ENCODE measurements at places on chromosomes 2 and 18.

- no peak for DNase-seq
These were observed 99.3 kb downstream of the C1QL2 start for GRCh38 chr2:119059287-119059686.

GRCh38 chr18:34875150-34875549, 165.1 kb downstream of the DTNA start:
- no peak for DNase-seq

DNA sequence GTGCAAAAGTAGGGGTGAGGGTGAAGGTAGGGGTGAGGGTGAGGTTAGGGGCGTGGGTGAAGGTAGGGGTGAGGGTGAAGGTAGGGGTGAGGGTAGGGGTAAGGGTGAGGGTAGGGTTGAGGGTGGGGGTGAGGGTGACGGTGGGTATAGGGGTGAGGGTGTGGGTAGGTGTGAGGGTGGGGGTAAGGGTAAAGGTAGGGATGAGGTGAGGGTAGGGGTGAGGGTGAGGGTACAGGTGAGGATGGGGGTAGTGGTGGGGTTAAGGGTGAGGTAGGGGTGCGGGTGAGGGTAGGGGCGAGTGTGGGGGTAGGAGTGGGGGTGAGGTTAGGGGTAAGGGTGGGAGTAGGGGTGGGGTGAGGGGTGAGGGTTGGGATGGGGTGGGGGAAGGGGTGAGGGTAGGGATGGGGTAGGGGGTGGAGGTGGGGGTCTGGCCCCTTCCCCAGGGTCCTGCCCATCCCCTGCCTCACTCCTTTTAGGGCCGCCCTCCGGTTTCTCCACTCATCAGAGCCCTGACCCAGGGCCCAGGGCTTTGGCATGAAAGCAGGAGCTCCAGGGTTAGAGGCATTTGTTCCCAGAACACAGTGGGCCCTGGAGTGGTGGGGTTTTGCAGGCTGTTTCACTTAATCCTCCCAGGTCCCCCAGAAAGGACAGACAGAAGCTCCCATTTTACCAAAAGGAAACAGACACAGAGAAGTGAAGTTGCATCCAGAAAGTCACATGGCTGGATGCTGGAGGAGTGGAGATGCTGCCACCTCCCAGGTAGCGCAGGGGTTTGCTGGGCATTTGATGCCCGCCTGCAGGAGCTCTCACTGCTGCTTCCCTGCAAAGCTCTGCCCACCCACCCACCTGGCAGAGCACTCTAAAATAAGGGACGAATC, 26.9 kb downstream of the SNORC start:
- no peak for DNase-seq

- no peak for DNase-seq
These were observed 10.0 kb downstream of the SUPT7L start for GRCh38 chr2:27653397-27653796.

DNA sequence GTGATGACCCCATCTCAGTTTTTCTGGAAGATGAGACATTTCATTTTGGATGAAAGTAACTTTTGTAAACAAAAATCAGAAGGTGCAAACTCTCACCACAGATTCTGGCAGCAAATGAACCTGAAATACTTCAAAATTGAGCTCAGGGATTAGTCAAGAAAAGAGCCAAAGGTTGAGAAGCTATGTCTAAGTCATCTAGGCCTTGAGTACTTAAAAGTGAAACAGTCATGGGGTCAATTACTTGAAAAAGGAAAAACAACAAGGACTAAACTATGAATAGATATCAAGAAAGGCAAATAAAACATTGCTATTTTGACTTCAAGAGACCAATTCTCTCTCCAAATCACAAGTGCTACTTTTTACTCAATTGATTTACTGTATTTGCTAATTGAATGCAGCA, 285.1 kb downstream of the RBM43 start:
- no peak for DNase-seq

GRCh38 chr2:201128933-201129505, 13.1 kb downstream of the CFLAR start:
- DNase-seq, result no peak

- no peak for DNase-seq
These were observed 621 bp upstream of the KCNS3 start for GRCh38 chr2:17877811-17878280.

- no peak for DNase-seq
These were observed 98.6 kb downstream of the CALCRL start for GRCh38 chr2:187349326-187349944.

GRCh38 chr2:23381084-23381483, 3.9 kb upstream of the KLHL29 start:
- no peak for DNase-seq

DNA sequence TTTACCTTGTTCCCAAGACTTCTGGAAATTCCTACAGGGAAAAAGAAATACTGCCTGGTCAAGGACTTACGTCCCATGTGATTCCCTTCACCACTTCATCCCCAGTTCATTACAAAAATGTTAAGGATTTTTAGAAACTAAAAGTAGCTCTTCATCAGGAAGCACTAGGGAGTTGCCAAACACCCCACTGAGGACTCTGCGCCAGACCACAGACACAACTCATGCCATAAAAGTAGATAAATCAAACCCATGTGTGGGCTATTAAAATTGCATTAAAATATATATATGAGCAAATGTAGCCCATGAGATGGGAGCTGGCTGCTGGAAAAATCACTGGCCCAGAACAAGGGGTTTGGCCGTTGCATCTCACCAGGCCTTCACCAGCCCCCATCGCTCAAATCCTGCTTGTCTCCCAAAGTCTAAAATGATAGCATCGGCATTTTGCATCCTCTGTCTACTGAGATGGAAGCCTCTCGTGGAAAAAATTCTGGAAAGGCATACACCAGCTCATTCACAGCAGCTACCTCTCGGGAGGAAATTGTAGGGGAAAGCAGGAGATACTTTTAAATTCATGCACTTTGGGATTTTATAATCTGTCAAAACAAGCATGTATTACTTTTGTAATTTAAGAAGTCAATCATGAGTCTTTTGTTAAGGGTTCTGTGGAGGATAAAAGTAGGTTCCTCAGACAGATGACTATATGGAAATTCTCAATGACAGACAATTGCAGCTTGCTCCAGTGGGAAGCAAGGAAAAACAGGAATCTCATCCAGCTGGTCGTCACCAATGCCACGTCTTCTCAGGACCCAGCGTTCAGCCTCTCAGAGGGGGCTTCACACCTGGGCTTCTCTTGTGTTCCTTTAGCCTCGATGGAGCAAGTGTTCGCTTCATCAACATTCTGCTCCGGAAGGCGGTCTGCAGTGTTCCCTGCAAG, 113.9 kb downstream of the MREG start:
- DNase-seq, result no peak

DNA sequence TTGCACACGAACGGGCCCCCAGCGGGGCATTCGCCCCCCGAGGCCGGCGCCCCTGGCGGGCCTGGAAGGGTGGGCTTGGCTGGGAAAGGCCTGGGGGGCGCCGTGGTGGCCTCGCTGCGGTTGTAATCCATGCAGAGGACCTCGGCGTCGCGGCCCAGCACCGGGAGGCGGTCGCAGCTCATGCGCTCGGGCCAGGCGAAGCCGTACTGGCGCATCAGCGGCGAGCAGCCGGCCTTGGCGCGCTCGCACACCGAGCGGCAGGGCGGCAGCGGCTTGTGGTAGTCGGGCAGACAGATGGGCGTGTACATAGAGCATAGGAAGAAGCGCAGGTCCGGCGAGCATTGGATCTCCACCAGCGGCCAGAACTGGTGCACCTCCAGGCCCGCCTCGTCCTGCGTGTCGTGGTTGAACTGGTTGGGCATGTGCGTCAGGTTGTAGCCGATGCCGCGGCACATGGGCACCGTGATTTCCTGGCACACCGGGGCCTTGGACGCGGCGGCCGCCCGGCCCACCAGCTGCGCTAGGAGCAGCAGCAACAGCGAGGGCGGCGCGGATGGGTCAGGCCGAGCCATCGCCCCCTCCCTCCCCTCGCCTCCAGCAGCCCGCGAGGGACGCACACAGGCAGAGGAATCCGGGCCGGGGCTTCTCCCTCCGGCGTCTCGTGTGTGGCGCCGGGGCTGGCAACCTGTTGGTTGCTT, 1.4 kb downstream of the FZD5 start:
- DNase-seq, result no peak

- no peak for DNase-seq
These were observed 78.9 kb downstream of the TRIM43 start for GRCh38 chr2:95670686-95671085.

- DNase-seq, result no peak
These were observed 70.5 kb upstream of the IGFBP5 start for GRCh38 chr2:216765761-216766262.

GRCh38 chr2:48169141-48169592, 262.9 kb upstream of the FBXO11 start:
- DNase-seq, result no peak

GRCh38 chr2:134657650-134658250, 61.0 kb downstream of the TMEM163 start:
- no peak for DNase-seq

- DNase-seq, result no peak
These were observed 159.7 kb upstream of the FBXO11 start for GRCh38 chr2:48066000-48066399.

GRCh38 chr2:43370146-43370545, 143.7 kb upstream of the ZFP36L2 start:
- no peak for DNase-seq

DNA sequence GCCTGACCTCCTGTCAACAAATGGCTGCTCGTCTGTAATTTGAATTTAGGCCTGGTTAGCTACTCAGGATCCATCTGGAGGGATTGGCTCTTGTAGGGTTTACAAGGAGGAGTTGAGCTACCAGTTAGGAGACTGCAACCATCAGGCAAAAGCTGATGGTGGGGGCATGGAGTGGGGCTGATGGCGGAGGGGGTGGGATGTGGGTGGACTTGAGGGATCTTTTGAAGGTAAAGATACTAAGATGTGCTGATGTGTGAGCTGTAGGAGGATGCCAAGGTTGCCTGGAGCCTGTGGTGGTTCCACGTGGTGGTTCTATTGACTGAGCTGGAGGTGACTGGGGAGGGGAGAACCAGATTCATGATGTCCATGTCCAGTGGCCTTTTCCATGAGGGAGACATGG, 240.7 kb downstream of the LPIN1 start:
- DNase-seq, result no peak

- DNase-seq, result no peak
These were observed 544.7 kb downstream of the PARD3B start for GRCh38 chr2:205089958-205090357.

DNA sequence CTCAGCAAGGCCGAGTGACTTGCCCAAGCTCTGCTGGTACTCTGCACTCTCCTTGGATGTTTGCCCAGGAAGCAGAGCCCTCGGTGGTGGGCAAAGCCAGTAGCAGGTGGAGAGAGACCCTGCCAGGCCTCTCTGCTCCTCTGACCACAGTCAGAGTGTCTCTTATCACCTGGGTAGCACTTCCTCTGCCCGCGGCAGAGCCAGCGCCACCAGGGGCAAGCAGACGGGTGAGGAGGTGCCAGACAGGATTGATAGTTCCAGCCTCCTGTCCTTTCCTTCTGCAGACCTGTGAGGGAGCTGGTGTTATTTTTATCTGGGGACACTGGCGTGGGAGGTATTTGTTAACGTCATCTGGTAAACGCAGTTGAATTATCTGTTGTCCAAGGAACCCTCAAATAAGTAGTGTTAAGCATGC, 152.9 kb downstream of the SMAD7 start:
- DNase-seq, result no peak

DNA sequence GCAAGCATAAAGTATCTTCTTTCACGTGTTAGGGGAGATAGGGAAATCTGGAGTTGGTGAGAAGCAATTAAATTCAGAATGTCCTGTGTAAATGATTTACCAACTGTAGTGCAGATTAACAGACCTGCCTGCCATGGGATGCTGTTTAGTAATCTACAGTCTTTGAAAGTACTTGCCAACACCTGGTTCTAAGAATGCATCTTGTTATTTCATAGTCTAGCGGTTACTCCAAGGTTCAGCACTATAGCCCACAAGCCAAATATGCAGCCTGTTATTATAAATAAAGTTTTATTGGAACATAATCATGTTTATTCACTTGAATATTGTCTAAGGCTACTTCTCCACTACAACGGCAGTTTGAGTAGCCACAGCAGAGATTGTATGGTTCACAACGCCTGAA, 100.8 kb downstream of the OSBPL6 start:
- DNase-seq, result no peak

DNA sequence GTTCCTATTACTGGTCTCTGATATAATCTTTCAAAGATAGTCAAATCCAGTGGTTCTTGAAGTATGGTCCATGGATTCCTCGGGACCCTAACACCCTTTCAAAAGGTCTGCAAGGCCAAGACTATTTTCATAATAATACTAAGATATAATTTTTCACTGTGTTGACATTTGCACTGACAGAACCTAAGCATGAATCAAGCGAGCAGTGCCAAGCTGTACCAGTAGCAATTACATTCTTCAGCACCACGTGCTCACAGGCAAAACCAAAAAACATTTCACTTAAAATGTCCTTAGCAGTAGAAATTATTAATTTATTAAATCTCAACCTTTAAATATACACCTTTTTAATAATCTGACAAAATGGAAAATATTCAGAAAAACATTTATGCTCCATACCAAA, 59.1 kb downstream of the EIF2AK3 start:
- DNase-seq, result no peak

DNA sequence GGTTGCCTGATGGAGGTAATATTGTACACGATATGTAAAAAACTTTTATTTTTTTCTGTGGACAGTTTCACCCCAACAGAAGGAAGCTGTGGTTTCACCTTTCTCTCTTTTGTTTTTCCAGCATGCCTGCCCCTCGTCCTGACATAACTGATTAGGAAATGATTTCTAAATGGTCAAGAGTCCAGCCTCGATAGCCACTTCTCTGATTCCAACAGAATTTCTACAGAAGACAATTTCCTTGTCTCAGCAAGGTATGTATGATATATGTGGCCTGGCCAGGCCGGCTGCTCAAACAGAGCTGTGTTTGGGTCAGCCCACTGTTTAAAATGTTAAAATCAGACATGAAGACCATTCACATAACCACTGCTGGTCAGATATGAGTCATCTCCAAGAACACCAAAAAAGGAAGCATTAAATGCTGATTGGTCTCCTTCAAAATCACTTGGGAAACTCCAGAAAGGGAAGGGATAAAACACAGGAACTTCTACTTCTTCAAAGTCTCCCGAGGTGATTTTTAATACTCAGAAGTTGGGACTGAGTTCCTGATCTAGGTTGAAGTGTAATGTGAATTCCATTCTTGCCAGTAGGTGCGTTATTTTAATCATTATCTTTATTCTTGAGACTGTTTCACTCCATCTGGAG, 22.3 kb downstream of the ATP8B1 start:
- no peak for DNase-seq

- no peak for DNase-seq
These were observed 321.9 kb upstream of the PKDCC start for GRCh38 chr2:41725901-41726300.

DNA sequence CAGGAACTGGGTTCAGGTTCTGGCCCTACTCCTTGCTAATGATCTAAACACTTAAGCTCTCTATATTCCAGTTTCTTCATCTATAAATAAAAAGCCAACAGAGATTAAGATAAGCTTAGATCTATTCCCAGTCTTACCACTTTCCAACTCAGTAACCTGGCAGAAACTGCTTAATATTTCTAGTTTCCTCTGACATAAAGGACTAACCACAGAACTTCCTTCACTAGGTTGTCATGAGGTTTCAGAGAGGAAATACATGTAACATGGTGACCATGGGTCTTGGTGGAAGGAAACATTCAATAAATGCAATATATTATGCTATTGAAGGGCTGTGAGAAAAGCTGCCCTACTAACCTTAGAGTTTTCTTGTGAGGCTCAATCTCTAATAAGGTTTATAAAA, 114.4 kb upstream of the PDE1A start:
- DNase-seq, result no peak

Measured in NK-92 treated with Interleukin-12 subunit alpha and Interleukin-12 subunit beta, amount 100 ng/mL, for 24 hours (cell line).